ENCODE measurements at places on chromosomes 7 and 10.
A peak's percentile ranks its signal among the peaks of the same experiment; 100 is the strongest.

- DNase-seq, result no peak
These were observed 1.5 kb downstream of the FAM131B start for GRCh38 chr7:143360788-143361551.

DNA sequence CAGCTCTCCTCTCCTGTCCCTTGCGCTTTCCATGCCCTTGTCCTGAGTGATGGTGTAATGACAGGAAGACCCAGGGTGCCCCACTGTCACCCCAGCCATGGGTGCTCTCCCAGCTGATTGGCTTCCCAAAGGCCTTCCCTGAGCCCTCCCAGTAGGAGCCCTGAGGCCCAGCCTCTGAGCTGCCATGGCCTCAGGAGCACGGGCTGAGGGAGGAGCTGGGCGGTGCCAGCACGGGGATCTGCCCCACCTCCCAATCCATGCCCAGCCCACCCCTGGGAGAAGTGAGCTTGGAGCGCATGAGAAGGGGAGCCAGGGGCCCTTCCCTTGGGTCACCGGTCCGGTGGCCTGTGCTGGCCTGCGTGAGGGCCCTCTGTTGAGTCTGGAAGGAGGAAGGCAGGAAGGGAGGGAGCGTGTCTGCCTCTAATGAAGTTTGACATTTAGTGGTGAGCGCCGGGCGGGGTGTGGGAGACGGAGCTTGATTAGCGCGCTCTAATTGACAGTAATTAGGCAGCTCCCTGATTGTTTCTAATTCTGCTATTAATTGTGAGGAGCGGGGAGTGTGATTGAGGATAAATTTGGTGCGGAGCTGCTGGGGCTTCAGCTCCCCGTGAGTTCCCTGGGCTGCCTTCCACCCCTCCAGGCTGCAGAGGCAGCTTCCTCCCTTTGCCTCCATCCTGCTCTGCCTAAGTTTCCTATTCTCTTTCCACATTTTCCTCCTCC, 28.3 kb downstream of the GBX1 start:
- DNase-seq, result no peak

DNA sequence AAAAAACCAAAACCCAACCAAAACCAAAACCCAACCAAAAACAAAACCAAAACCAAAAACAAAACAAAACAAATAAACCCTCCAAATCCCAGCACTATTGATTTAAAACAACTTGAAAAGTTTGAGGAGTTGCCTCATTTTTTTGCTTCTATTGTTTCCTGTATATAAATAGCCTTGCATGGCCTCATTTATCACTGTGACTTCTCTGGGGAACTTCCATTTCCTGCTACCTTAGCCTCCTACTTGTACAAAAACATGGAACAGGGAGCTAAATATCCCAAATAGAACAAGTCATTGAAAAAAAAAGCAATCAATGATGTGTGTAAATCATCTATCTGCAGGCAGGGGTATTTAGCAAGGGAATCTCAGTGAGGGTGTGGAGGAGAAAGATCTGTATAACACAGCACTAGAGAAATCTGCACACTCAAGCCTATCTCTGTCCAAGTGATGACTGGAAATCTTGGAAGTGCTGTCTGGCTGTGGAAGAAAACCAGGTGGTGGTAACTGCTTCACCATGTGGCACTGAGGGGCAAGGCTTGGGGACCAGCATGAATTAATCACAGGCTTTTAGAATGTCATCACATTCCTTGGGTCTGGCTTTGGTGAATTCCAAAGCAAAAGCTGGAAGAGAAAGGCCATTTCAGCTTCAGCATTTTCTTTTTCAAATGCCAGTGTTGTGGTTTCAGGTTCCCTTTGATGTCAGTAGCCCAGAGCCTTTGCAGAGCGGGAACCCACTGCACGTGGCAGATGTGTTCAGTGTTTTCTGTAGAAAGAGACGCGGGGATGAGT, 349.5 kb upstream of the ZNF32 start:
- DNase-seq, result no peak

DNA sequence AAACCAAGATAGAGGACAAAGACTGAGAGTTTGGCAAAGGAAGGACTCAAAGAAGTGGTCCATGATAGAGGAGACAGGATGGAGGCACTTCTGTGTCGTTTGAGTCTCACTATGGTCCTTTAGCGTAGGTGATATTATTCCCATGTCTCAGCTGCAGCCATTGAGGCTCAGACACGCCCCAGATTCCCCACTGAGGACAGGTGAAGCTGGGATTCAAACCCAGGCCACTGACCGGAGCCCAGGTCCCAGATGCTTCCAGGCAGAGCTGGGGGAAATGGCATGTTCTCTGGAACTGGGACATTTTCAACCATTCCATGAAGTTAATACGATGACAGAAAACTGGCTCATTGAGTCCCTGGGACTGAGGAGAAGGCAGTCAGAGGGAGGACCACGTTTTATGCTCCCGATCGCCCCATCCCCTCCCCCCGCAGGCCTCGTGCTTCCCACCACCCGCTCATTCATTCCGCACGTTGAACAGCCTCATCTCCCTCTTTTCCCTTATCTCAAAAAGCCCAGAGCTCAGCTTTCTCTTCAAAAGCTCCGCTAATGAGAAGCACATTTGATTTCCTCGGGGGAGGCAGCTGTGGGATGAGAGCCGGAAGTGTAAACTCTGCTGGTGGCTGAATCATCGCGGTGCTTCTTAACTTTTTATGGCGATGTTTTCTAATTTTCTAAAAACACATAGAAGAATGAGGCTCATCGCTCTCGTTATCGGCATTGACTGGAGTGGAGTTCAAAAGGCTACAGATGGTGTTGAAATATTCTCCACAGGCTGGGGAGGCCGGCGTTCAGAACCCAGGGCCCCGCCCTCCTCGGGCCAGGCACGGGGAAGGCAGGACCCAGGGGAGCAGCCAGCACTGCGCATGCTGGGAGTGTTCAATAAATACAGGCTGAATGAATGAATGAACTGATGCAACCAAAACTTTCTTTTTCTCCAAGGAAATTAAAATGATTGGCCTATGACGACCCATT, 64.0 kb downstream of the OAT start:
- DNase-seq, result peak; percentile 80

DNA sequence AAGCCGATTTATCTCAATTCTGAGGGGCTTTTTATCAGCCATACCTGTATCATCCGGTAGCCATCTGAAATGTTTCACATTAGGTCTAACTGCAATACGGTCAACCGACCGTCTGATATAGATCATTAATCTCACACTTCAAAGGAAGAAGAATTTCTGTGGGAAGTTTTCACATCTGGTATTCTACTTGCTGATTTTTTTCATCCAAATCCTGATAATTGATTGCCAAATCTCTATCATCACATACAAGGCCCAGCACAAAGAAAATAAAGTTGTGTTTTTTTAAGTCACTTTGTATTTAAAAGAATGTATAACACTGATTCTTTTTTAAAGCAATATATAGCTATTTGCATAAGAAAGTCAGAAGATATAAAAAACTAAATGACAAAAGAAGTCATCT, 132.3 kb downstream of the DKK1 start:
- DNase-seq, result no peak

GRCh38 chr7:89002981-89003956, 207.7 kb upstream of the TEX47 start:
- no peak for DNase-seq

DNA sequence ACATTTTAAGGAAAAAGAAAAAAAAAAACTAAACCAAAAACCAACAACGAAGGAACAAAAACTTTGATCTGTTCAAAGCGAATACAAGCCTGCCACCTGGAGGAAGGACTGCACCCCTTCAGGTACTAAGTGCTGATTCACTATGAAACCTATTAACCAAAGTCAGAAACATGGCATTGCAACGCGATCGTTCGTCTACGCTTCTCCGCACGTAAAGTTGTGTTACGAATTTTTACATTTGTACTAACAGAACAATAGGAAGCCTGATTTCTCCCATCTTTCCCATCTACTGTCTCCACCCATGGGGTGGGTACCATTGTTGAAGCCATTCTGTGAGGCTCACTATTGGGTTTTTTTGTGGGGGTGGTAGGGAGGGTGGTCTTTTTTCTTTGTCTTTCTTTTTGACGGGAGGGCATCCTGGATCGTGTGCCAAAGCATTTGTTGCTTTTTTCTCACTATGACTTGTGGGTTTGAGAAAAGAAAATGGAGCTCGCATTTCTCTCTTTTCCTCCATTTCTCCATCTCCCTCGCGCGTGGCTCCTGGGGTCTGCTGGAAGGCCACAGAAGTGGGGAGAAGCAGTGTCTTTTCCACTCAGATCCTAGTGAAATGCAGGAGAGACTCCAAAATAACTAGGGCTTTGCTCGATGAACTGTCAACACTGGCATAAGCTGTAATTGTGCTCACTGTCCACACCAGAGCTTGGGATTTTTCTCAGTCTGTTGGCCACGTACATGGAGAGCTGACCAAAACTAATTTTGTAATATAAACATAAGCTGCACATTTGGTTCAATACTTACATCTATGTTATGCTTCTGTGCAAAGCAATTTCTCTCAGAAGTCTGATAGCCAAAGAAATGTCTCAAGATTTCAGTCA, 100.9 kb upstream of the YAE1 start:
- peak; percentile 74 for DNase-seq

- peak; percentile 75 for DNase-seq
These were observed 17.5 kb upstream of the MTPN start for GRCh38 chr7:135994466-135995205.

- no peak for DNase-seq
These were observed 39.6 kb downstream of the CUL2 start for GRCh38 chr10:35050568-35050967.

GRCh38 chr7:72539702-72540101, 127.6 kb upstream of the CALN1 start:
- DNase-seq, result no peak

DNA sequence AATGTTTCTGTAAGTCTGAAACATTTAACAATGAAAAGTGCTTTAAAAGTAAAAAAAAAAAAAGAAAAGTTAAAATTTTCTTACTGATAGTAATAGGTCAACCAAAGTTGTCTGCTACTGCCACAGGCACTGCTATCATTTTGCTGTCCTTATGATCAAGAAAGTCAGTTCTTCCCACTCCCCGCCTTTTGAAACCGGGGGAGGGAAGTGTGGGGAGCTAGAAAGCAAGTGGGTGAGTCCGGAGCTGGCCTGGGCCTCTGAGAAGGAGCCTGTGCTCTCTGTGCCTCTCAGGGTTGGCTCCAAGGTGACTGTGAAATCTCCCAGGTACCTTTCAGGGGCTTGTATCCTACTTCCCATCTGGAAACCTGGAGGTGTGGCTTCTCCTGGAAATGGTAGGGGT, 7.3 kb downstream of the C7orf57 start:
- no peak for DNase-seq

- DNase-seq, result no peak
These were observed 642.1 kb upstream of the GALNT17 start for GRCh38 chr7:70489813-70490212.

- peak; percentile 61 for DNase-seq
These were observed 13.7 kb downstream of the CALML3 start for GRCh38 chr10:5538446-5538845.

DNA sequence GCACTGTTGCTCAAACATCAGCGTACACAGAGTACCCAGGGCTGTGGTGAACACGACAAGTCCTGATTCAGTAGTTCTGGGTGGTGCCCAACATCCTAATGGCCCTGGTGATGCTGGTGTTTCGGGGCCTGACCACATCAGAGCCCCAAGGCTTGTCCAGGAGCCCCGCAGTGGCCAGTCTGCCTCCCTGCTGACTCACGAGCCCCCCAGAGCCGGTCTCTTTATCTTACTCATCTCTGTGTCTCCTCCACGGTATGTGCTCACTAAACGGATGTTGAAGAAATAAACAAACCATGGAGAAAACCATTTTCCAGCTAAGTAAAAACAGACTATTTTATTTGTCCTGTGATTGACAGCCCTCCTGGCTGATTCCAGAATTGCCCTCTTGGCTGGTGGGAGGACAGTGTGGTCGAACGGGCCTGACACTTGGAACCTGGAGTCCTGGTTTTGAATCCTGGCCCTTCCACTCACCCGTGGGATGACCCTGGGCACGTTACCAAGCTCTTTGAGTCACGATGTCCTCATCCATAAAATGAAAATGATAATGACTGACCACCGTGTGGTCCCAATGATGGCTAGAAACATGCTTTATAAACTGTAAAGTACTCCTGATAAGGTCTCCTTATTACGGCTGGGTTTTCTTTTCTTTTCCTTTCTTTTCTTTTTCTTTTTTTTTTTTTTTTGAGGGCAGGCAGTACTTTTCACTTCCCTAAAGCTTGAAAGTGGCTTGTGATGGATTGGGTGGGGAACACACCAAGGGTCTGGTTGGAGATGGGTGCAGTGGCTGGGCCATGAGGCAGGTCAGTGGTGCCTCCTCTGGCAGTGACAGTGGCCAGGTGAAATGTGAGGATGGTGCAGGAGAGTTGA, 5.7 kb downstream of the HIP1 start:
- peak; percentile 94 for DNase-seq

DNA sequence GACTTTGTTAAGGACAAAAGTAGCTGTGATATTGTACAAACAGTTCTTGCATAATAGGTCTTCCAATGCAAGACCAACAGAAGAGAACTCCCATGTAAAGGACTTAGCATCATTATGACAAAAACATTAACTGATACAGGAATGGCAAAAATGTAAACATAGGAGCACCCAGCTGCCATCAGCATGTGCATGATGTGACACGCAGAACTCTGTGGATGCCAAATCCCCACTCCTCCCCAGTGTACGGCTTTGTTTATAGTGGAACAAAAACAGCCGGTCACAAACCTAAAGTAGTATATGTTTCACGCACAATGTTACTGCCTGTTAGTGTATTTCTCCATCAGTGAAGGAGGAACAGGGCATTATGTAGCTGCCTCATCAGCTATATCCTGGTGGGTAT, 316.0 kb upstream of the AOAH start:
- no peak for DNase-seq

GRCh38 chr7:832167-832967, at the start of gene SUN1:
TSS of gene SUN1 (plus strand) at chr7:832476. CDS start at chr7:832525, 49 bp downstream.
- peak; percentile 81 for DNase-seq

GRCh38 chr10:25177754-25178135, 2.9 kb downstream of the GPR158 start:
- DNase-seq, result no peak

- DNase-seq, result no peak
These were observed 219.2 kb upstream of the HDAC9 start for GRCh38 chr7:18276380-18276779.

DNA sequence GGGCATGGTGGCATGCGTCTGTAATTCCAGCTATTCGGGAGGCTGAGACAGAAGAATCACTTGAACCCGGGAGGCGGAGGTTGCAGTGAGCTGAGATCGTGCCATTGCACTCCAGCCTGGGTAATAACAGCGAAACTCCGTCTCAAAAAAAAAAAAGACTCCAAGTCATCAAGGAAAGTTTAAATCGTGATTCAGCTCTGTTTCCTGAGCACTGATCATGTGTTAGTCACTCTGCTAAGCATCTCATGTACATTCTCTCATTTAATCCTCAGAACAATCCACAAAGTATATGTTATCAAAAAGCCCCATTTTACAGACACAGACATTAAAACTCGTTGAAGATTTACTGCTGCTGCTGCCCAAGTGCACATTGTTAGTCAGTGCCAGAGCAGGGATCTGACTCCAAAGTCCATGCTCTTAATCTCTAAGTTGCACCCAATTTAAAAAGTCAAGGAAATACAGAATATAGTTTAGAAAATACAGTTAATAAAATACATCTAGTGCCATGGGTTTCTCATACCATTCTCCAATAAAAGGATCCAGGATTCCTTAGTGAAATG, 6.2 kb downstream of the PIK3AP1 start:
- DNase-seq, result peak; percentile 79

GRCh38 chr10:131187274-131187673, 124.2 kb downstream of the TCERG1L start:
- DNase-seq, result no peak
